ENCODE measurements at places on chromosomes 6 and 20.

- DNase-seq, result no peak
These were observed 79.4 kb upstream of the SLC4A11 start for GRCh38 chr20:3318226-3318884.

DNA sequence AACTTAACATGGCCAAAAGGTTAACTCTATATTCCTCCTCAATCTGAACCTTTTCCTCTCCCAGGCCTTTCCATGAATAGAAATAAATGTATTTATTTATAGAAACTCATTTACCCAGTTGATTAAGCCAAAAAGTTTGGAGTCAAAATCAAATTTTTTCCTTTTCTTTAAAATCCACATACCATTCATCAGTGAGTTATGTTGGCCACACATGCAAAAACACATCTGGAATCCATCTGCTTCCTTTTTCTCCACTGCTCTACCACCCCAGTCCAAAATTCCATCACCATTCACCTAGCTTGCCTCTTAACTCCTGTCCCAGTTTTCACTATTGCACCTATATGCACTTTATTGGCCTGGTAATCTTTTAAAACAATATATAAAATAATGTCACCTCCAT is 62.4 kb upstream of the TMEM200A start:
- no peak for DNase-seq

- no peak for DNase-seq
These were observed 454.9 kb upstream of the JARID2 start for GRCh38 chr6:14790976-14791375.

DNA sequence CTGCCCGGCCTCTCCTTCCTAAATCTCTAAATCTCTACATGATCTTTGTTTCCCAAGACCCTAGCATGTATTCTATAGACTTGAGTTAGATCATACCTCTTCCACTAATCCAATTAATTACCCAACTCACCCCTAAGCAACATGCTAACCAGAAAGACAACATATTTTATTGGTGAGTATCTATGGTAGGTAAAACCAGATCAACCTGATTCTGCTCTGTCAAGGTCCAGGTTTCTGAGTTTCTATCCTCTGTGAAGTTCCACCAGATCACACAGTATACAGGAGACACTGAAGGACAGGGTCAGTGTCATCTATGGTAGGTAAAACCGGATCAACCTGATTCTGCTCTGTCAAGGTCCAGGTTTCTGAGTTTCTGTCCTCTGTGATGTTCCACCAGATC is 363.2 kb upstream of the MARCKS start:
- DNase-seq, result no peak

Data from stimulated activated CD4-positive, alpha-beta T cell treated with anti-CD3 and anti-CD28 coated beads, Interleukin-12 subunit alpha, Interleukin-12 subunit beta, amount 100 ng/mL, for 24 hours (primary cell).